ENCODE measurements at places on chromosomes 2 and 18.

DNA sequence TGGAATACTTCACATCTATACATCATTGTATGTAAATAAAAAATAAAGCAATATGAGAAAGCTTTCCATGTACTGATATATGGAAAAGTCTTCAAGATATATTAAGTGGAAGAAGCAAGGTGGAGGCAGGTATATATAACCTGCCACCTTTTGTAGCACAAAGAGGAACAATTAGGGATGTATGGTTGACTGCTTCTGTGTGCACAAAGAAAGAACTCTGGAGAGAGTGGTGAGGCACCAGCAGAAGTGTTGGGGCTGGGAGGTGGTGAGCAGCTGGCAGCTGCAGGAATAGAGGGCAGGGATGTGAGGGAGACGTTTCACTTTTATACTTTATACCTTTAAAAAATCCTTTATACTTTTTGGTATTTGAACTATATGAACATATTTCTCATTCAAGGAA, 26.1 kb downstream of the KIF5C start:
- DNase-seq, result no peak

GRCh38 chr18:67766930-67767329, 250.4 kb upstream of the DSEL start:
- DNase-seq, result no peak

DNA sequence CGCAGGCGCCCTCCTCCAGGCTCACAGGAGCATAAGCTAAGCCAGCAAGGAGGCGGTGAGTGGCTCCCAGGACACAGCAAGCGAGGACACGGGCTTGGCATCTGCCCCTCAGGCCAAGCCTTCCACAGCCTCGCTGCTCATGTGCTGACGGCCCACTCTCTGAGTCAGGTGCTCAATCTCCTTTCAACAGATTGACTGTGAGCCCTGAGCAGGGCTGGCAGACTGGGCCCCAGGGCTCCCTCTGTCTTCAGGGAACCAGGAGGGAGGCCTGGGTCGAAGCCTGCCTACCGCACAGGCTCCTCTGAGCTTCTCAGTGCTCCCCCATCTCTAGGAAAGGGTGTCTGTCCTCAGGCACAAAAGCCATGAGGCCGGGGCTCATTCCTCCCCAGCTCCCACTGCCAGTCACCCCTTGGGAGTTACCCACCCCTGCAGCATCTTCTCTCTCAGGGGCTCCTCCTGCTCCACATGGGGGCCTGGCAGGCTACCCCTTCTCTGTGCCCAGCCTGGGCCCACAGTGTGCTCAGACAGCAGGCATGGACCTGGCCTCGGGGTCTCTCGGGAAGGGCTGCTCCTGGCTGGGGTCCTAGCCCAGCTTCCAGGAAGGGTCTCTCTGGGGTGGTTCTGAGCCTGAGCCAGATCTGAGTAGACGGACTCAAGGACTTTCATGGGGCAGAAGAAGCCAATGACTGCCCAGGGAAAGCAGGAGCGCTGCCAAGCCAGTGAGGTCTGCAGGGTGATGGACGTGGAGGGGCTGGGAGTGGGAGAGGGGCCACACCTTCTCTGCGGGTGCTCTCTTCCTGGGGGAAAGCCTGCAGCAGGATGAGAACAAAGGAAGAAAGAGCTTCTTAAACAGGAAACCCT, 138.0 kb upstream of the GPC1 start:
- DNase-seq, result no peak

DNA sequence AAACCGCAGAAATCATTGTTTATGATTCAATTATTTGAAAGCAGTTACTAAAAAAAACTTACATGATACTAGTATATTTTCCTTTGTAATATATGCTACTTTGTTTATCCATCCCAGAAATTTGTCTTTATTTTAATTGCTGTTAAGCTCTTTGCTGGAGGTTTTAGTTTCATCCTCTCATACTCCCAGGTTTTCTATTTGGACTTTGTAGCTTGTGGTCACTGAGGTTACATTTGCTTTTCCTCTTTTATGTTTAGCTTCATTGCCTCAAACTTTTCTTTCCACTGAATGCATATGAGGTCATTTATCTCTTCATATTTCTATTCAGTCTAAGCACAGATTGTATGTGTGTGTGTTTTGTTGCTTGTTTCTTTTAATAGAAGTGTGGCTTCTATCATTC, 89.9 kb downstream of the ERBB4 start:
- no peak for DNase-seq

- no peak for DNase-seq
These were observed 160.1 kb downstream of the GFPT1 start for GRCh38 chr2:69226903-69227302.

DNA sequence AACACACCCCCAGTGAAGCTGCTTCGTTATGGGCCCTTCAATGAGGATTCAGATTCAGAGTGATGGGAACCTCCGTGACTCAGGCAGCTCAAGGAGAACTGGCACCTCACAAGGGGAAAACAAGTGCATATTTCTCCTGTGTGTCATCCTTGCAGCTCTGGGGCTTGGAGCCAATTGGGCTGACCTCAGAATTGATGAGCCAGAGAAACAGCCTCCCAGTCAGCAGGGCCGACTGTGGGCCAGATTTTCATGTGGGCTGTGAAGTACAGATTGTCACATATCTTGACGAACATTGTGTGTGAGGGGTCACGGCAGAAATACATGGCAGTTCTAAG, 189.6 kb upstream of the SP5 start:
- DNase-seq, result no peak

GRCh38 chr18:3340682-3341097, 78.8 kb downstream of the MYL12B start:
- no peak for DNase-seq

DNA sequence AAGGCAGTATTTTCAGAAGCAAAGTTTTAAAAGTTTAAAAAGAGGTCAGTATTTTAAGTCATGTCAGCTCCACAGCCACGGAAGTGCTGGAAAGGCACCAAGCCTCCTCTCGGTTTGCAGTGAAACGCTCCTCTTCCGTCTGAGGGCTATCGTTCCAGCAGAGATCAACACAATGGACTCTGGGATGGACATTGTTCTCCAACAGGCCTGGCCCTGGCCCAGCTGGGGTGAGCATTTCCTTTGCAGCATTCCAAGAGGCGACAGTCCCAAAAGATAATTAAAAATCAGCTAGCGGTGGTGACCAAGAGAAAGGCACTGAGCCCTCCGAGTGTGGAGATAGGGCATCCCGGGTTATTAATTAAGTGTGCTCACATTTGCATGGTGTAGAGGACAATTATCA, 95.9 kb upstream of the LCLAT1 start:
- DNase-seq, result no peak

DNA sequence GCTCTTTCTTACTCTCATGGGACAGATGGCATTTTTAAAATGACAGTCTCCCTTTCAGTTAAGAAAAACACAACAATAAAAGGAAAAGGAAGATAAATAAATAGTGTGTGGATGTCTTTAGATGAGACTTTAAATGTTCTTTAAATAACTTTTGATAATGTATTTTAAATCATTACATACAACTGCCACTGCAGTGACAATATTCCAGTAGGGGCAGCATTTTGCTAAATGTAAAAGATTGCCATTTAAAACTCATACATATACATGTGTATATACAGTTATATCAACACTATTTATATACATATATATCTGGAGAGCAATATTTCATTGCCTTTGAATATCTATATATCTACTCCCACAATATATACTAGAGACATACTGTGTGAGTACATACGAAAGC, 90.7 kb downstream of the INO80D start:
- no peak for DNase-seq

GRCh38 chr2:181526014-181526413, 68.8 kb downstream of the ITGA4 start:
- DNase-seq, result no peak

DNA sequence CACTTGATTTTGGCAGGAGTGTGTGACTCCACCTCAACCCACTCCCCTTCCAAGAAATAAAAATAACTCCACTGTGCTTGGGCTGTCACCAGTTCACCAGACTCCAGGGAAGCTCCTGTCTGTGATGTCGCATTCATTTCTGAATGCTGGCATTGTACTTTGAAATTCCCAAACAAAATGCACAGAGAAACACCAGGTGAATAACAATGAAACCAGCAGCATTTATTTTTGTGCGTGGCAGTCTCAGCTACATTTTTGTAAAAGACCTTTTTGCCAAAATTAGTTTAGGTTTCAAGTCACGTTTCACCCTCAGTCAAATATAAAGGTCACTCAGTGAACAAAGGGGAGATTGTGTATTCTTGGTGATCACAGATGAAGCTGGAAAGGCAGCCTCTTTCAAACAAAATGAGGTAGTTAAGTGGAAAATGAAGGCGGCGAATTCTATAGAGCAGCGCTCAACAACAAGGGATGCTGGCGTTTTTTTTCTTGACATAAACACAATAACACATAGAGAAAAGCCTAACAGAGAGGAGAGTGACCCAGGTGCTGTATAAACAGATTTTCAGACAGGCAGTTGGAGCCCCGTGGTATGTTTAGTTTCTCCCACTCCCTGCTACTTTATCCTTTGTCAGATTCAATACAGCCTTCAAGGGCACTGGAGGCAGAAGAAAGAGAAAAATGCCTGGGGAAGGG, 210.3 kb upstream of the GCFC2 start:
- no peak for DNase-seq

GRCh38 chr2:176826984-176827668, 385.5 kb upstream of the HNRNPA3 start:
- peak; percentile 35 for DNase-seq

- DNase-seq, result no peak
These were observed 68.4 kb downstream of the SLC16A14 start for GRCh38 chr2:230000118-230000841.

GRCh38 chr2:159077869-159078268, 109.4 kb downstream of the TANC1 start:
- no peak for DNase-seq

DNA sequence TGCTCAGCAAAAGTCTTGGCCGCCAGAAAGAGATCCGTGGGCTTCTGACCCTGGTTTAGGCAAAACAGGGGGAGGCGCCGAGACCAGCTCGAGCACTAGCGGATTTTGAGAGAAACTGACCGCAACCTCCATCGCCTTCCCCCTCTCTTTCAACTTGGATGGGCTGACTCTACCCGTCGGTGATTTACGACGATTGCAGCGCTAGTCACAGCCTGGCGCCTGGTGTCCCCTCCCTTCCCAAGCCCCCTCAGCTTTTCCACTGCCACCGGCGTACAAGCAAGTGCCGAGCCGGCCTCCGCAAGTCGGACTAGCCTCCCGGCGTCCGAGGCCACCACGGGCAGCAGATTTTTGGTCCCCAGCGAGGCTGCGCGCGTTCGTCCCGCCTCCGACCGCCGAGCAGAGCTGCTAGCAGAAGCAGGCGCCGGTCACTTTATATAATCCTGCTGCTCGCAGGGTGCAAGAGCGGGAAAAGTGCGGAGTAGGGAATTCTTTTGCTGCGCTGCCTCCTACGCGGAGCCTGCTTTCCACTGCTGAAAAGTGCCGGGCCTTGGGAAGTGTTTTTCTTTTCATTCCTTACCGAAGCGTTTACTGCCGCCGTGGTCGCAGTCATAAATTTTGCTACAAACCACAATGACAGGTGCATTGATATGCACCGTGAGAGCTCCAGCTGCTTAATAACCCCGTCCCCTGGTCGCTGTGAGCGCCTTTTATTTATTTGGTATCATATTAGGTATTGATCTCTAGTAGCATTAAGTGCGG, 7.7 kb downstream of the HOXD3 start:
- no peak for DNase-seq

DNA sequence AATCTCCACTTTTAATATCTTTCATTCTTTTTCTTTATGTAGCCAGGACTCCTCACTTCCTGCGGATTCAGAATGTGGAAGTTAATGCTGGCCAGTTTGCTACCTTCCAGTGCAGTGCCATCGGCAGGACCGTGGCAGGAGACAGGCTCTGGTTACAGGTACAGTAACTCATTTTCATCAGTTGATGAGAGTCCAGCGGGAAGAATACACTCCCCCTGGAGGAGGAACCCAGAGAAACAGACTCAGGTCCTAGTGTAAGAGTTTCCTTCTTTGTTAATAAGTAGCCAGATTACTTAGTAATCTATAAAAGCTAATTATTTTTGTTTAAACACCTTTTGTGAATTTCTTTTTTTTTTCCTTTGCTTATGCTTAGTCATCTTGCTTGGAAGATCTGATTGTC, 359.4 kb downstream of the PTPRM start:
- peak; percentile 55 for DNase-seq

GRCh38 chr2:235268535-235268934, 225.3 kb upstream of the AGAP1 start:
- no peak for DNase-seq

DNA sequence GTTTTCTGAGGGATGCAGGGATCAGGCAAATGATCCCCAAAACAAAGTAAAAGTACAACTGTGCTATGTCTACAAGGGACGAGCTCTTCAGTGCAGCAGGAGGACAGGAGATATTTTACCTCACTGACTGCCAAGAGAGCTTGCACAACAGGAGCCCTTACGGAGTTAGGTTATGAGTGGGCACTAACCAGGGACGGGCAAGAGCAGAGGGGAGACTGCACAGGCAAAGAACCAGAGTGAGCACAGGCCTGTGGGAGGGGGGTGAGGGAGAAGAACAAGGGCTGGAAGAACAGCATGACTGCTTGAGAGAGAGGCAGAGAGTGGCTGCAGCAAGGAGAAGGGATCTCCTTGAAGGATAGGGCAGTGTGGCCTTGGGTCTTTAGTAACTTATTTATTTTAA, 101.1 kb upstream of the PID1 start:
- DNase-seq, result no peak

GRCh38 chr18:35746826-35747339, 165.3 kb downstream of the GALNT1 start:
- no peak for DNase-seq

- no peak for DNase-seq
These were observed 1941.9 kb upstream of the PIK3C3 start for GRCh38 chr18:40013001-40013609.

- DNase-seq, result no peak
These were observed 3.3 kb downstream of the TWSG1 start for GRCh38 chr18:9337873-9338272.

- DNase-seq, result no peak
These were observed 137.0 kb downstream of the DNAH6 start for GRCh38 chr2:84653302-84653701.

DNA sequence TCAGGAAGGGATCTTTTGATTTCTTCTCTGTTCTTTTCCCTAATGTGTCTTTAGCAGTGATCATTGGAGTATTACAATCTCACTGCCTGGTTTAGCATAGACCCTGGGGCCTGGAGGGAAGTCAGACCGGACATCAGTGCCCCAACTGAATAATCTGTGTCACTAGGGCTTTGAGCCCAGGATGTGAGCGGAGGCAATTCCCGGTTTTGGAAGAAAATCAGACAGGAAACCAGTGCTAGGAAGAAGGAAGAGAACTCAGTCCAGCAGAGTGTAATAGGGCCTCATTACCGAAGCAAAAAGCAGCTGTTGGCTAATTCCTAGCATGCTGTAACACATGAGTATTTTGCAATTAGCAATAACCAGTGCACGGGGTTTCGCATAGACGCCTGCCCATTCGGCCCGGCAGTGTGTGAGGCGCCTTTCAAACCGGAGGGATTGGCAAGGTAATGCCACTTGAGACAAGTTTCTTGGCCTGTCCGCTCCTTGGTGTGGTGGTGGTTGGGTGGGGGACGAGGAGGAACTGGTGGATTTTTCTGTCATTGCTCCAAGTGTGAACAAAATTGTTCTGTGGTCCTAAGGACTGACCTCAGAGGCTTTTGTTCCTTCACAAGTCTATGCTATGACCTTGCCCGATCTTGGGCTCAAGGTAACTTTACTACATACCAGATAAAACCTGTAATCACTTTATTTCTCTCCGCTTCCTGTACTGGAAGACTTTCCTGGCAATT, 2.8 kb downstream of the FOSL2 start:
- DNase-seq, result no peak
